ENCODE measurements at places on chromosomes 3 and 15. TPM values are rescaled to one million over a fixed set of nuclear protein-coding genes. Genes with fewer than 3 reads are reported as not detected.

The CAPN3 gene
- 3.3 TPM for total RNA-seq

The ZNF639 gene
- total RNA-seq, result 35.1 TPM

The MCF2L2 gene
- 3.5 TPM for total RNA-seq

The MITF gene
- not detected for total RNA-seq

The GPR176 gene
- total RNA-seq, result 0.16 TPM

The CHDH gene
- 0.02 TPM for total RNA-seq

The EDC3 gene
- 41.9 TPM for total RNA-seq

The RARRES1 gene
- not detected for total RNA-seq

GRCh38 chr3:54481606-54482365, 359.4 kb downstream of the CACNA2D3 start:
- no peak overlapping the region for H3K27ac ChIP-seq
- DNase-seq, result no peak
- no peaks in the 10 kb centered on the region for H3K27me3 ChIP-seq
- no peak overlapping the region for H3K4me3 ChIP-seq
- H3K36me3 ChIP-seq, result no peaks in the 10 kb centered on the region

DNA sequence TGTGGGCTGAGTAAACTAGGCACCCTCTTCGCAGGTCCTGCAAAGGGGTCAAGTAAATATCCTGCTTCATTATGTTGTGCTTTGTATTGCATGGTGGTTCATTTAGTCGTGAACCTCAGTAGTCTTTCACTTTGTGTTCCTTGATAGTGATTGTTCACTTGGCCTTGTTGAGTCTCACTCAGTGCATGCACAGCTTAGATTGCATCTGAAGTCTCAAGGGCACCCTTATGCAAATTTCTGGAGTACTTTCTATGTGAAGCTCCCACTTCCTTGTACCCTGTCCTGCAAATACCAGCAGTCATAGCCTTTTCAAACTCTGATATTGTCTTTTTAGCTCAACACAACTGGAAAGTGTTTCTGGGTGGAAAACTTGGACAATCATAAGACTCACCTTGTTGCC, 519.2 kb downstream of the NAALADL2 start:
- no peak overlapping the region for H3K27ac ChIP-seq
- no peak for DNase-seq
- no peaks in the 10 kb centered on the region for H3K4me1 ChIP-seq
- no peaks in the 10 kb centered on the region for H3K27me3 ChIP-seq
- H3K36me3 ChIP-seq, result no peaks in the 10 kb centered on the region

GRCh38 chr15:57849317-57849716, 142.8 kb downstream of the POLR2M start:
- no peaks in the 10 kb centered on the region for H3K4me1 ChIP-seq
- no peak for DNase-seq
- H3K36me3 ChIP-seq, result no peaks in the 10 kb centered on the region
- H3K4me3 ChIP-seq, result no peak overlapping the region

DNA sequence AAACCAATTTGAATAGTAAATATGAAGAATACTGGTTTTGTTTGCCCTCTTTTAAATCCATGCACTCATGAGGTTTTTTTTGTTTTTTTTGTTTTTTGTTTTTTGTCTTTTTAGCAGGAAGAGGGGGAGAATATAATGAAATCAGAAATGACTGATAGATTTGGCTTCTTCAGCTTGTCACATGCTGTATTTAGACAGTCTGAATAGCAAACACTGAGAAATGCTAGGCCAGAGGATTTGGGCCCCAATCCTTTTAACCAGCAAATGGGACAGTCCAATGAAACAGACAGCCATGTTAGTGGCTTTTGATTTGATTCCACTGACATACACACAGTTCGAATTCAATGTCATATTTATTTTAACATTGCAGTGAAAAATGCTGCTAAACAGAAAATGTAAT, 14.2 kb upstream of the CEP152 start:
- no peak overlapping the region for H3K27ac ChIP-seq
- no peak overlapping the region for H3K4me3 ChIP-seq
- H3K36me3 ChIP-seq, result no peaks in the 10 kb centered on the region
- H3K4me1 ChIP-seq, result no peaks in the 10 kb centered on the region
- peaks cover 6% of the 10 kb centered on the region for H3K27me3 ChIP-seq

GRCh38 chr3:71148455-71149060, 435.0 kb downstream of the FOXP1 start:
- no peak overlapping the region for H3K4me3 ChIP-seq
- no peak overlapping the region for H3K27ac ChIP-seq
- peaks cover 45% of the 10 kb centered on the region for H3K36me3 ChIP-seq
- H3K4me1 ChIP-seq, result peaks cover 61% of the 10 kb centered on the region
- H3K27me3 ChIP-seq, result no peaks in the 10 kb centered on the region

DNA sequence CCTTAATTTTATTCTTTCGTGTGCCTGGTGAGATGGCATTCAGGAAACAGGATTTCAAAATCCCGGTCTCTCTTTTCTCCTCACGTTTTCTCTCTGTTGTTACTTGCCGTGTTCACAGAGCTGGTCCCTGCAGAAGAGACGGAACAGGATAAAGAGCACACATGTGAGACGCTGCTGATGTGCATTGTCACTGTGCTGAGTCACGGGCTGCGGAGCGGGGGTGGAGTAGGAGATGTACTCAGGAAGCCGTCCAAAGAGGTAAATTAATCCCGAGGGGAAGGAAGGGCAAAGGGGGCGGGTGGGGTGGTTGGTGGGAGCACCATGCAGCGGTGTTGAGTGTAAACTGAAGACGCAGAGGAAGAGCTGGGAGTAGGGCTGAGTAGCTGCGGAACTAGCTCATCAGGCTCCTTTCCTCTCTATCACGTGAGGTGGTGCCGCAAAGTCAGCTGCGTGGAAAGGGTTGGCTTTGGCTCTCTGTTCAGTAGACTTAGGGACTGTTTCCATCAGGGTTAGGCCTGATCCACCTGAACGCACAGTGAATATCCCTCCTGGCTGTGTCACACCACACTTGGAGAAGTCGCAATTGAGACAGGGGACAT, 164.8 kb upstream of the BHLHE40 start:
- no peak overlapping the region for H3K4me3 ChIP-seq
- H3K36me3 ChIP-seq, result peaks cover 75% of the 10 kb centered on the region
- H3K27me3 ChIP-seq, result no peaks in the 10 kb centered on the region
- peaks cover 7% of the 10 kb centered on the region for H3K4me1 ChIP-seq
- no peak for DNase-seq

DNA sequence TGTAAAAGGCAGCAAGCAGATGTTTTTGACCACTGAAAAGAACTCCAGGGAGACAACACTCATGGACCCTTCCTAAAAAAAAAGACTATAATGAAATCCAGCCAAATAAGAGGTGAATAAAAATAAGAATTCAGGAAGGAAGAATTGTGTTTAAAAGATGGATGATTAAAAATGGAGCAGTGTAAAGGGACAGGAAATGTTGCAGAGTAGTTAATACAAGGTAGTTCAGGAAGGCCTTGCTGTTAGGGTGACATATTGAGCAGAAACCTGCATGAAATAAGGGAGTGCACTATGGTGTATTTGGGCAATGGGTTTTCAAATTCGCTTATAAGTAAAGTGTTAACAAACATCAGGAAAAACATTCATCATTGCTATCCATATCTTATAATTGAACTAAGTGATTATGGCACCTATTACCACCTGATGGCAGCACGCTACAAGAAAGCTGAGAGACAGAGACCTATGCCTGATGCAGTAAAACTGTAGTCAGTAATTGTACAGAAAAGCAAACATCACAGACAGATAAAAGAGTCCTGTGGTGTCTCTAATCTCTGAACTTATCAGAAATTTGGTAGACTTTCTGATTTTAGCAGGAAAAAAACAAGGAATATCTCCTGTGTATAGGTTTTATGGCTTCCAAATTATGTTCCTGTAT, 5.8 kb upstream of the DBR1 start:
- no peaks in the 10 kb centered on the region for H3K4me1 ChIP-seq
- no peaks in the 10 kb centered on the region for H3K36me3 ChIP-seq
- H3K27me3 ChIP-seq, result peaks cover 3% of the 10 kb centered on the region
- peak; percentile 60 for DNase-seq
- no peak overlapping the region for H3K27ac ChIP-seq

DNA sequence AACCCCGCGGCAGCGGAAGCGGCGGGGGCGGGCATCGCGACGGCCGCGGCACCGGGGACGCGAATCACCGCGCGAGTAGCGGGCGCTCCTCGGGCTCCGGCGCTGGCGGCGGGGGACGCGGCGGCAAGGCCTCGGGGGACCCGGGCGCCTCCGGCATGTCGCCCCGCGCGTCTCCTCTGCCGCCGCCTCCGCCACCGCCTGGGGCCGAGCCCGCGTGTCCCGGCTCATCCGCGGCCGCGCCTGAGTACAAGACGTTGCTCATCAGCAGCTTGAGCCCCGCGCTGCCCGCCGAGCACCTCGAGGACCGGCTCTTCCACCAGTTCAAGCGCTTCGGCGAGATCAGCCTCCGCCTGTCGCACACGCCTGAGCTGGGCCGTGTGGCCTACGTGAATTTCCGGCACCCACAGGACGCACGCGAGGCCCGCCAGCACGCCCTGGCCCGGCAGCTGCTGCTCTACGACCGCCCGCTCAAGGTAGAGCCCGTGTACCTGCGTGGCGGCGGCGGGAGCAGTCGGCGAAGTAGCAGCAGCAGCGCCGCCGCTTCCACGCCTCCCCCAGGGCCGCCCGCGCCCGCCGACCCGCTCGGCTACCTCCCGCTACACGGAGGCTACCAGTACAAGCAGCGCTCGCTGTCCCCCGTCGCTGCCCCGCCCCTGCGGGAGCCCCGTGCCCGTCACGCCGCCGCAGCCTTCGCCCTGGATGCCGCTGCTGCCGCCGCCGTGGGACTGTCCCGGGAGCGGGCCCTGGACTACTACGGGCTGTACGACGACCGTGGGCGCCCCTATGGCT, 675 bp downstream of the RBM15B start:
- peak overlapping the region; percentile 91 for H3K27ac ChIP-seq
- no peaks in the 10 kb centered on the region for H3K27me3 ChIP-seq
- peaks cover 68% of the 10 kb centered on the region for H3K4me1 ChIP-seq
- peak; percentile 52 for DNase-seq

DNA sequence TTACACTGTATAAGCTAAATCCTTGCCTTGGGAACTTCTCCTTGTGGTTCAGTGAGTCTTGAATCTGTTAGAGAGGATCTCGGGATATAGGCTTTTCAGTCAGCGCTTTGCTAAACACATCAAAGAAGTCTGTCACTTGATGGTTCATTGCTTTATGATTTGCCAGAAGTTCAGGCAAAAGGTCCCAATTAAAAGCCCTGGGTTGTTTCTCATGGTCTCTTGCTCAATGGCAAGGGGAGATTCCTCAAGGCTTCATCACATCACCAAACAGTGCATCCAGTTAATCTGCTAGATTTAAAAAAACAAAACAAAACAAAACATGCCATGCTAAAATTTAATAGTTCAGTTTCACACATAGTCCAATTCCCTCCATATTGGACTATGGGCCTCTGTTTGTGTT, 114.8 kb downstream of the FILIP1L start:
- no peaks in the 10 kb centered on the region for H3K27me3 ChIP-seq
- peaks cover 7% of the 10 kb centered on the region for H3K4me1 ChIP-seq
- peaks cover 24% of the 10 kb centered on the region for H3K36me3 ChIP-seq
- no peak overlapping the region for H3K27ac ChIP-seq

DNA sequence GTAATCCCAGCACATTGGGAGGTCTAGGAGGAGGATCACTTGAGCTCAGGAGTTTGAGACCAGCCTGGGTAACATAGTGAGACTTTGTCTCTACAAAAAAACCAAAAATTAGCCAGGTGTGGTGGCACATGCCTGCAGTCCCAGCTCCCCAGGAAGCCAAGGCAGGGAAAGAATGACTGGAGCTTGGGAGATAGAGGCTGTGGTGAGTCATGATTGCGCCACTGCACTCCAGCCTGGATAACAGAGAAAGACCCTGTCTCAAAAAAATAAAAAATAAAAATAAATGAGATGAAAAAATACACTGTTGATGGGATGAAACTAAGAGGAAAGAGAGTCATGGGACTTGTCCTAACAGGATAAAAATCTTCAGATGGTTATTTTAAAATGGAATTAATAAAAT, 137.6 kb downstream of the IMPG2 start:
- no peaks in the 10 kb centered on the region for H3K36me3 ChIP-seq
- H3K4me1 ChIP-seq, result no peaks in the 10 kb centered on the region
- peaks cover 5% of the 10 kb centered on the region for H3K27me3 ChIP-seq

- H3K27ac ChIP-seq, result no peak overlapping the region
- H3K4me1 ChIP-seq, result peaks cover 5% of the 10 kb centered on the region
- no peak overlapping the region for H3K4me3 ChIP-seq
- DNase-seq, result no peak
- no peaks in the 10 kb centered on the region for H3K36me3 ChIP-seq
- no peaks in the 10 kb centered on the region for H3K27me3 ChIP-seq
Measured at GRCh38 chr15:66593219-66593780, 27.5 kb upstream of the LCTL start.

DNA sequence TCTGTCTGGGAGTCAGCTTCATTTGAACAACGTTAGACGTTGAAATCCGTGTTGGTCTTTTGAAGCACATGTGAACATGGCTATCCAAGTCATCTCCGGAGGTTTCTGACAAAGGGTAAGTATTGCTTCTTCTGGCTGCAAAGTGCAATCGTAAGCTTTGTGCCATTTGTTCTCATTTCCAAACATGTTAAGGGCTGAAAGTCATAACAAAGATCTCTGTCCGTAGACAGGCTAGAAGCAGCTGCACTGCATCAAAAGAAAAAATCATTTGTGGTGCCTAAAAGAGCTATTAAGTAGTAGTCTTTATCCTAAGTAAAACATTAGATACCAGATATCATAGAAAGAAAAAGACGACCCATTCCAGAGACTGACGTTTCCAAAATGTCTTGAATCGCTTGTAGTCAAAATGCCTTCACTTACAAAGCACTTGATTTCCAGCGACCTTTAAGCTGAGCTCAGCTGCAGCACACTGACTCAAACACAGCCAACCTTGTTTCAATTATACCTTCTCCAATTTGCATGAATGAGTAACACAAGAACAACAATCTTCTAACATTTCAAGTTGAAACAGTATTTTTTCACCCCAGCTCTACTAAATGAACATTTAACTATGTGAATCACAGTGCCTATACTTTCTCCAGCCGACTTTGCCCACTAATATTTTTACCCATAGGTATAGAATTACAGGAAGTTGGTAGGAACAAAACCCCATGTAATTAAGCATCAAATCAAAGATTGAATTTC, 76.6 kb downstream of the NEDD4 start:
- no peak overlapping the region for H3K27ac ChIP-seq
- no peak overlapping the region for H3K4me3 ChIP-seq
- no peaks in the 10 kb centered on the region for H3K27me3 ChIP-seq
- H3K4me1 ChIP-seq, result no peaks in the 10 kb centered on the region
- no peaks in the 10 kb centered on the region for H3K36me3 ChIP-seq

GRCh38 chr3:131553495-131554247, 50.9 kb upstream of the MRPL3 start:
- no peak overlapping the region for H3K4me3 ChIP-seq
- no peaks in the 10 kb centered on the region for H3K36me3 ChIP-seq
- no peak for DNase-seq
- peaks cover 3% of the 10 kb centered on the region for H3K4me1 ChIP-seq
- no peak overlapping the region for H3K27ac ChIP-seq
- H3K27me3 ChIP-seq, result peaks cover 17% of the 10 kb centered on the region

DNA sequence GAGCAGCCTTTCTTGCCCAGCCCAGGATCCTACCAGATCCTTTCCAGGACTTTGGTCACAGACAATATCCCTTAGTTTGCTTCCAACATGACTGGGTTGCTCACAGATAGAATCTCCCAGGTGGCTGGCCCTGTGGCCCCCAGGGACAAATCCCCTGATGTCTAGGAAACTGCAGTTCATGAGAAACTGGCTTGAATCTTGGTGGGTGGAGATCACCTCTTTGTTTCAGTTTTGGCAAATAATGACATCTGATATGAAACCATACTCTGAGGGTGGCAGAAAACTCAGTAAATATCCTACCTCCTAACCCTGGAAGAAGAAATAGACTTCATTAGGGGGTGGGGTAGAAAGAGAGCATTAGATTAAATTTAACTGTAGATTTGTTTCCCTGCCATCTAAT, 44.1 kb upstream of the PFN2 start:
- H3K27ac ChIP-seq, result no peak overlapping the region
- no peaks in the 10 kb centered on the region for H3K4me1 ChIP-seq
- no peak overlapping the region for H3K4me3 ChIP-seq
- no peaks in the 10 kb centered on the region for H3K36me3 ChIP-seq
- no peak for DNase-seq
